AG20443 (cell line): ENCODE measurements at places on chromosomes 13 and 19.
A peak's percentile ranks its signal among the peaks of the same experiment; 100 is the strongest.

DNA sequence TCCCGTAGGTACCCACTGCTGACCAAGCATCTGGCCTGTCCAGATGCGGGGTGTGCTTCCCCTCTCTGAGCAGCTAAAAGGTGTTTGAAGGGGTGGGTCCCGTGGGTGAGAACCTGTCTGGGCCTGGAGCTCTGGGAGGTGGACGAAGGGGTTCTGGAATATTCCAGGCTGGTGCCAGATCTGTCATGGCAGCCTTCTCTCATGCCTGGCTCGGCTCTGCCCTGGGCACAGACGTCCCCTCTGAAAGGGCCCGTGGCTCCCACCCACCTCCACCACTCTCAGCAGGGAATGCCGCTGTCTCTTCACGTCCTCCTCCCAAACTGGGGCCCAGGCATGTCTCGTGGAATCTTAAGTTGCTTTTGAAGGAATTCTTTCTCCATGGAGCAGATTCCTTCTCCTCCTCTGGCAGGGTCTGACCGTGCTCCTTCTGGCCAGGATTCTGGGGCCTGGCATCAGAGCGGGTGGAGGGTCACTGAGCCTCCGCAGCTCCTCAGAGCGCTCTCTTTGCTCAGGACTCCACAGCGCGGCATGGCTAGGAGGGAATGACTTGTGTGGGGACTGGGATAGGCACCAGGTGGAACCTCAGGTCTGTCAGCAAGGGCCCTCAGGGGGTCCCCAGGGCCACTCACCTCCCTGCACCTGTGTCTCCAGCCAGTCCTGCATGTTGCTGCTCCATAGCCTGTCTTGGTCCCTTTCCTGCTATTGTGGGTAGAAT, 5.9 kb upstream of the MCF2L start:
- DNase-seq, result no peak

DNA sequence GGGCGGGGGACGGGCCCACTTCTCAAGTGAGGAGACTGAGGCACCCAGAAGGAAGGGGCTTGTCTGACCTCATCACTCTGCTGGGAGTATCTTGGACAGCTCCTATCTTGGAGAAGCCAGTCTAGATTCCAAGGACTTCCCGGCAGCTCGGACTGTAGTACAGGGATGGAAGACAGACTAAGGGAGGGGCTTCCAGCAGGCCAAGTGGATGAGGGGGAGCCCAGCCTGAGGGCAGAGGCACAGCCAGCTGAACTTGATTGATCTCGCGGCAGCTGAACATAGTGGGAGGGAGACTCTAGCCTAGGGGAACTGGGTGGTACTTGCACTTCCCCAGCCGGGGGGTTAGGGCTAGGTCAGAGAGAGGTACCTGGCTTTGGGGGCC, 711 bp downstream of the CILP2 start:
- DNase-seq, result no peak

- peak; percentile 10 for DNase-seq
Measured at GRCh38 chr13:62512194-62513141, 1096.8 kb upstream of the PCDH20 start.

- no peak for DNase-seq
Measured at GRCh38 chr13:97539651-97540610, 106.0 kb downstream of the RAP2A start.

- no peak for DNase-seq
Measured at GRCh38 chr13:110103026-110103425, 203.9 kb downstream of the COL4A1 start.

DNA sequence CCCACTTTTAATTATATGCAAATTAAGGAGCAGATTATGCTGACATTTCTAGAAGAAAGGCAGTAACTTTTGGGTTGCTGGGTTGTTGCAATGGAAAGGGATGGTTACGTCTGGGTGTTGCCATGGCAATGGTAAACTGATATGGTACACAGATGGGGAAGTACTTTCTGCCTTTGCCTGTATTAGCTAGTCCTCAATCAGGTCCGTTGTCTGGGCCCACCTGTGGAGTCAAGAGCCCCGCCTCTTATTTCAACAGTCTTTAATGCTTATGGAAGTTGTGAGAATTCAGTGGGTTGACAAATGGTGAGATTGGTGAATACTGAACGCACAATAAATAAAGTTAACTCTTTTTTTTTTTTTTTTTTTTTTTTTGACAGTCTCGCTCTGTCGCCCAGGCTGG, 30.6 kb upstream of the DPP9 start:
- no peak for DNase-seq

DNA sequence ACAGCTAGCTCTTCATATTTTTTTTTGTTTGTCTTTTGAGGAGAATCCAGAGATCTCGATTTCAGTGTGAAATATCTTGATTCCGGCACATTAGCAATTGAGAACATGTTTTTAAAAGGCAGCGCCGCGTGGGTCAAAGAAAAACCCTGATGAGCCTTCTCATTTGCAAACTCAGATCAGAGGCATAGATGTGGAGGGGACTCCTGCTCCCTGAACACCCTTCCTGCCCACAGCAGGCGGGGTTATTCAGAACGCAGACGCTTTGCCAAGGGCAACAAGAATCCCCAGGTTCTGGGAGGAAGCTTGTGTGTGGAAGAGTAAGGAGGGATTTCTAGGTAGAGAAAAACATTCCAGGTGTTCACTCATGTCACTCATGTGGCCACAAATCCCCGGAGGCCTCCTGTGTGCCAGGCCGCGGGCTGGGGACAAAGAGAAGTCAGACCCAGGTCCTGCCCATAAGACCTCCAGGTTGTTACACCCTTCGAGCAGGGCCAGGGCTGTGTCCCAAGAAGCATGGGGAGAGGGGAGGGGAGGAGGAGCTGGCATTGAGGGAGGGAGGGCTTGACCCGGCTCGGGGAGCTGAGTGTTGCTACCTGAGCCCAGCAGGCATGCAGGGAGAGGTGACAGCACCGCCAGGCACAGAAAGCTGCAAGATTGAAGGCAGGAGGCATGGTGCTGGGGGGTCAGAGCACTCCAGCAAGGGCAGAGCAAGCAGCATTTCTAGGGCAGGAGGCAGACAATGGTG, 15.9 kb upstream of the IGLON5 start:
- DNase-seq, result no peak

DNA sequence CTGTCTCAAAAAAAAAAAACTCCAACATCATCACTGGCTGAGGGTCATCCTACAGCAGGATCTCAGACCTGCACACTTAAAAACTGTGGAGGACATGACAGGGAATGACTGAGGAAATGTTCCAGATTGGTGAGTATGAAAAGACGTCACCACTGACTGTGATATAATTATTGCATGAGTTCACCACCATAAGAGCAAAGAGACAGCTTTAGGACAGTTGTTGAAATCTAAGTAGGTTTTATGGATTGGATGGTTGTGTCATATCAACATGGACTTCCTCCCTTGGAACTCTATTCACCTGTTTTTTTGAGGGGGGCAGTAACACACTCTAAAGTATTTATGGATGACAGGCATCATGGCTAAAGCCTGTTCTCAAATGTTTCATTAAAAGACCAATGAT, 31.5 kb downstream of the KLF12 start:
- no peak for DNase-seq

DNA sequence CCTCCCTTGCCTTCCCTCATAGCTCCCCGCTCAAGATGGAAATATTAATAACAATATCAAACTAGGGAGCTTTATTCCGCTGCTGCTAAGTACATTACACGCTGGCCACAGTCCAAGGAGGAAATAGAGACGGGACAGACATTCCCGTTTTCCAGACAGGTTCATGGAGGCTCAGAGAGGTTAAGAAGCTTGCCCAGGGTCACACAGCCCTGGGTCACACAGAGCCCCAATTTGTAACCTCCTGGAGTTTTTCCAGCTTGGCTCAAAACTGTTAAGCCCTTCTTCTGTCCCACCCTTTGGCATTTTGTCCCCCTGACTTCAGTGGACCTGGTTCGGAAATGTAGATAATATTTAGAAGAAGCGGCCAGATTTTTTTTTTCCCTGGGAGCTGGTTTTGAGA, 2.0 kb downstream of the BICRA start:
- no peak for DNase-seq

GRCh38 chr19:49896863-49897621, at the start of gene IL4I1:
IL4I1 (minus strand) TSS chr19:49896887; CDS start chr19:49896160, 727 bp downstream.
- peak; percentile 37 for DNase-seq

DNA sequence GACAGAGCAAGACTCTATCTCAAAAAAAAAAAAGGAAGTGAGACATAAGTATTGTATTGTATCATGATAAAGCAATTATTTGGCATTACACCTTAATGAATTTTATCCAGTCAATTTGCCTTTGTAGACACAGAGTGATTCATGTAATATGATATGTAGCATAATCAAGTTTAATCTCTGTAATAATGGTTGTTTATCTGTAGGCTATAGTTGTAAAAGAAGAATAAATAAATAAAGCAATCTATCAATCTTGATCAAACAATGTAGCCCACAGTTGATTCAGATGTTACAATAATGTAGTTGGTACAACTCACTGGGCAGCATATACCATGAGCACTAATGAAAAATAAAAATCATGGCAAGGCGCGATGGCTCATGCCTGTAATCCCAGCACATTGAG, 28.5 kb upstream of the CEACAM20 start:
- no peak for DNase-seq

DNA sequence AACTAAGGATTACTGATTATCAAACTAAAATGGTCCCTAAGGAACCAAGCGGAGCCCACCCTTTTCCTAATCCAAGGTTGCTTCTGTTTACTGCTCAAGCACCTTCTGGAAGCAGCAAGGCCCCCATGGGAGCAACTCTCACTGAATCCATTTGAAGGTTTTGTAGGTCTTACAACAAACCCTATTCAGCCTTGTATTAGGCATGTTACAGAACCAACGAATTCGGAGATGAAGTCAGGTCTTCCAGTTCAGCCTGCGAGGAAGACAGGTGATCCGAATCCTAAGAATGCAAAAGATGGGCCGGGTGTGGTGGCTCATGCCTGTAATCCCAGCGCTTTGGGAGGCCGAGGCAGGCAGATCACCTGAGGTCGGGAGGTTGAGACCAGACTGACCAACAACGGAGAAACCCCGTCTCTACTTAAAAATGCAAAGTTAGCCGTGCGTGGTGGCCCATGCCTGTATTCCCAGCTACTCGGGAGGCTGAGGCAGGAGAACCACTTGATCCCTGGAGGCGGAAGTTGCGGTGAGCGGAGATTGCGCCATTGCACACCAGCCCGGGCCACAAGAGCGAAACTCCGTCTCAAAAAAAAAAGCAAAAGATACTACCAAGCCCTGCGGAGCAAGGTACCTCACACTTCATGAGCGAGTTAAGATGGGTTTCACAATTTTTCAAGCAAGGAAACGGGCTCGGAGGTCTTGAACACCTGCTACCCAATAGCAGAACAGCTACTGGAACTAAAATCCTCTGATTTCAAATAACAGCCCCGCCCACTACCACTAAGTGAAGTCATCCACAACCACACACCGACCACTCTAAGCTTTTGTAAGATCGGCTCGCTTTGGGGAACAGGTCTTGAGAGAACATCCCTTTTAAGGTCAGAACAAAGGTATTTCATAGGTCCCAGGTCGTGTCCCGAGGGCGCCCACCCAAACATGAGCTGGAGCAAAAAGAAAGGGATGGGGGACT, 609 bp downstream of the ZAR1L start:
- peak; percentile 52 for DNase-seq

DNA sequence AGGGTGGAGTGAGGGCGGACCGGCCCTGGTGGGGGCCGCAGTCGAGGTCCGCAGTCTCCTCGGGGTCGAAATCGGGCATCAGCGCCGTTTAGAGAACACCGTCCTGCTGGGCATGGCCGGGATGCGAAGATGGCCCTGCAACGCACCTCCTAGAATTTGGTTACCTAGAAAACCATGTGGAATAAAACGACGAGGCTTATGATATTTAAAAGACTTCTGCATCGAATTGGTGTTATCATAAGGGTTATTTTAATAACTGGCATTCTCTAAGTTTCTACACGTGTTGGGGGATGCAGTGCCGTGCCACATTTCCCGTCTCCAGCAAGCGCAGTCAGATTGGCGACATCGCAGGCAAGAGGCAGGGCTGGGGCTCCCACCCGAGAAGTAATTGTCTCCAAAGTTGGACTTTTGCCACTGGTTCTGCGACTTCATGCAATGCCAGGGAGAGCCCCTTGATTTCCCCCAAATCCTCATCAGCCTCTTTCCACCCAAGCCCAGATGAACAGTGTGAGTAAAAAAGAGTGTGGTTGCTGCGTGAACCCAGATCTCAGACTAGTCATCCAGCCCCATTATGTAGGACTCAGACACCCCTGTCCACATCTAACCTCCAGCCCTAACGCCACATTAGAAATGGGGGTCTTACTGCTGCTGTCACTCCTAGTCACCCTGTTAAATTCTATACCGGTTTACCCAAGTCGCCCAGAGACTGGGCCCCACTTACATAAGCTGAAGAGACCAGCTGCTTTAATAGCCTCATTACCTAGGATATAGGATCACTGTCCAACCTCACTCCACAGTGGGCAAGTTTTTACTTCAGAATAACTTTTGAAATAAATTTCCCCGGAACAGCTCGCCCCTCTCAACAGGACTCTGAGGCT, 571 bp upstream of the DHRS12 start:
- peak; percentile 26 for DNase-seq
